ENCODE measurements at places on chromosomes 1 and 21. TPM values are rescaled to one million over a fixed set of nuclear protein-coding genes. Genes with fewer than 3 reads are reported as not detected.

RHD gene
- total RNA-seq: not detected

CR1 gene
- not detected for total RNA-seq

CACNA1S gene
- not detected for total RNA-seq

ARHGAP30 gene
- total RNA-seq: 0.58 TPM

CELA3B gene
- total RNA-seq: not detected

RNF19B gene
- 38.0 TPM for total RNA-seq

ST6GALNAC5 gene
- 2.1 TPM for total RNA-seq

KRTAP6-2 gene
- not detected for total RNA-seq

OLFML2B gene
- total RNA-seq: not detected

CLCA2 gene
- total RNA-seq: 87.8 TPM

IQGAP3 gene
- total RNA-seq: 36.4 TPM

GRCh38 chr1:212942679-212943392, 7.5 kb upstream of the VASH2 start:
- H3K4me1 ChIP-seq: no peaks in the 10 kb centered on the region
- no peaks in the 10 kb centered on the region for H3K36me3 ChIP-seq

GRCh38 chr1:48718705-48719104, 58.0 kb downstream of the BEND5 start:
- no peak overlapping the region for H3K27ac ChIP-seq
- peaks cover 13% of the 10 kb centered on the region for H3K27me3 ChIP-seq
- H3K4me1 ChIP-seq: no peaks in the 10 kb centered on the region
- no peak for DNase-seq
- no peak overlapping the region for H3K4me3 ChIP-seq

DNA sequence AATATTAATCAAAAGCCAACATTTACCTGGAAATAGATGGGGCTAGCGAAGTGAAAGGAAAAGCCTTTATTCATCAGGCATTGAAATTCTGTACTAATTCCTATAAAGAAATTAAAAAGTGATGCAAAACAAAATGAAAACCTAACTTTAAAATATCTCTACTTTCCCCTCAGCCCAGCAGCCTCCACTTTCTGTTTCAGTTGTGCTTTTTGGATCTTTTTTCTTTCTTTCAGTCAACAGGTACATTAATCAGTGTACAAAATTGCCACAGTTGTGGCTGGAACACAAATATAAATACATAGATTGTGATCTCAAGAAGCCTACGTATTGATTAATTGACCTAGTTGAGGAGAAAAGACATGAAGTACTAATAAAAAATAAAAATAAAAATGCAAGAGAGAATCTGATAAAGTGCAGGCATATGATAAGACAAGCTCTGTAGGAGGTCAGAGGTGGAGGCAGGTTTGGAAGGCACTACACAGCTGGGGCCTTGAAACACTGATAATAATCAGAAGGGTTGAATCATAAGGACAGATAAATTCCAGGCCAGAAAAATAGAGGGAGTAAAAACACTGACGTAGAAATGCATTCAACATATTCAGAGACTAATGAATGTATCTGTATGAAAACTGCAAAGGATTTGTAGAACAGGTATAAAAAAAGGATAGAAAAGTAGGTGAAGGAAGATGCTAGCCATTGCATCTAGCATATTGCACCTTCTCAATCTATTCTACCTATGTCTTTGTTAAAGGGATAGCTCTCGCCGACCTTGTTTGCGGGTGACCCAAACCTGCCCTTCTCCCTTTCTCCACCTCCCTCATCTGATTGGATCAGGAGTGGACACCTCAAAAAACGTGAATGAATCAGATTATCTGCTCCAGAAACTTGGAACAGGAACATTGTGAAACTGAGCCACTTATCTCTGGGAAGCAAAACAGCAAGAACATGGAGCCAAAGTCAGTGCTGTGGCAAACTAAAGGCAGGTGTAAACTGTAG, 607.8 kb upstream of the ADGRL2 start:
- H3K27ac ChIP-seq: no peak overlapping the region
- DNase-seq: no peak
- no peak overlapping the region for H3K4me3 ChIP-seq
- no peaks in the 10 kb centered on the region for H3K4me1 ChIP-seq

DNA sequence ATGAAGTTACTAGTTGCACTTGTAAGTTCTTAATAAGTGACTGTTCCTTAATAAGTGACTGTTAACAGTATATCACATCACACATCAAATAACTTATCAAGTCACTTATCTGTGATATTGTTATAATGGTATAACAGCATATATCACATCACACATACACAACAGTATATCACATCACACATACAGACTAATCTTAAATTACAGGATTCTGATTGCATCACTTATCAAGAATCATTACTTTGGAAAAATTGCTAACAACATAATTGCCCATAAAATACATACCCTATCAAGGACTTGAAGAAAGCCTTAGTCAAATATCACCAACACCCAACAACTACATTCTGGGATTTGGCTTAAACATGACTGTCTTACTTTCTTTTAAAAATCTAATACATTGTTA, 813.5 kb downstream of the LTN1 start:
- no peak for DNase-seq
- H3K36me3 ChIP-seq: no peaks in the 10 kb centered on the region
- no peak overlapping the region for H3K4me3 ChIP-seq

DNA sequence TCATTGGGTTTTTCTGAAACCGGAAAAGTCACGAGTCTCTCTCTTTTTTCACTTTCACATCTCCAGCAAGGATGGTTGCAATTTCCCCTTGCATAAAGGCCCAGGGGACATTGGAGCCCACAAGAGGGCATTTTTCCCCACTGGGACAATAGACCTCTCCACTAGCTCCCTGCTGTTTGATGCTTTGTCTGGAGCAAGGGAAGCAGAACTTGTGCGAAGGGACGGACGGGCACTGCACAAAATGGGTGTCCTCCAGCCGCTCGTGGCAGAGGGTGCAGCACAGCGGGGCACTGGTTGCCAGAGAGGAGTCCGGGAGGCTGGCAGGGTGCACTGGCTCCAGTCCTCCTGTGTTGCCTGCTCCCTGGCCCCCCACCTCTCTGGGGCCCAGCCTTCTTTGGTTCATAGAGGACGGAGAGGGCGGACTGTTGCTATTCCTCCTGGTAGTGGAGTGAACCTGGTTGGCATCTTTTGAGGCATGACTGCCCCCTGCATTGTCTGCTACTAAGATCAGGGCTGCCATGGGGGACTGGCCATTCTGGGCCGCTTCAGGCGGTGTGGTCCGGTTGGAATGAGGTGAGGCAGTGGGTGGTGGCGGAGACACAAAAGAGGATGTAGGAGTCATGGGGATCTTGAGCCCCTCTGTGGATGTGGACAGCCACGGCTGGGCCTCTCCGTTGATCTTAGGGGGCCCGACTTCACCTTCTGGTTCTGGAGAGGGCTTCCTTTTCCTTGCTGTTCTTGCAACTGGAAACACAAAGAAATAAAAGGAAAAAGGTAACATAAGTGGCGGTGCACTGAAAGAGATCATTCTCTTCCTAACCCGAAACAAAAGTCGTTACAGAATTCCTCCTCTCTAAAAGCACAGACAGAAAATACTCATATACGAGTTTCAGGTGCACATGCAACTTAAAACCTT, 2.6 kb downstream of the IRF2BP2 start:
- peak overlapping the region; percentile 96 for H3K27ac ChIP-seq
- peaks cover 56% of the 10 kb centered on the region for H3K4me1 ChIP-seq
- H3K36me3 ChIP-seq: peaks cover 70% of the 10 kb centered on the region
- H3K4me3 ChIP-seq: peak overlapping the region; percentile 88
- peak; percentile 83 for DNase-seq

- no peak overlapping the region for H3K4me3 ChIP-seq
- DNase-seq: peak; percentile 34
- H3K27me3 ChIP-seq: no peaks in the 10 kb centered on the region
These were observed 28.0 kb upstream of the SFPQ start for GRCh38 chr1:35220976-35221375.

DNA sequence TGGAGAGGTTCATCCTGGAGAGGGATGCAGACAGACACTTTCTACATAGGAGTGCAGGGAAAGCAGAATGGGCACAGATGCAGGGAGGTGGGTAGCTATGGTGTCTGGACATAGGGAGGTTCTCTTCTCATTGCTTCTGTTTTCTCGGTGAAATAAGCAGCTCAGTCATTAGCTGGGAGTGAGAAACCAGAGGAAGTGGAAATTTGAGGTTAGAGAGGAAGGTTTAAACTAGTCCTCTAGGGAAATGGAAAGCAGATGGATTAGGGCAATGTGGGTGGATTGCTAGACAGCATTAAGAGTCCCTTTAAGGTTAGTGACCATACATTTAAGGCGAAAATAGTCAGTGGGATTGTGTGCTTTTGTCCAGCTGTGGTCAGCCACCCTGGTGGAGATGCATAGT, 39.6 kb downstream of the MPZL1 start:
- DNase-seq: no peak
- H3K4me1 ChIP-seq: peaks cover 30% of the 10 kb centered on the region
- H3K4me3 ChIP-seq: no peak overlapping the region
- no peak overlapping the region for H3K27ac ChIP-seq
- H3K27me3 ChIP-seq: no peaks in the 10 kb centered on the region

GRCh38 chr1:211797994-211798393, 32.6 kb downstream of the LPGAT1 start:
- no peak overlapping the region for H3K27ac ChIP-seq
- DNase-seq: no peak
- no peaks in the 10 kb centered on the region for H3K27me3 ChIP-seq
- no peak overlapping the region for H3K4me3 ChIP-seq

DNA sequence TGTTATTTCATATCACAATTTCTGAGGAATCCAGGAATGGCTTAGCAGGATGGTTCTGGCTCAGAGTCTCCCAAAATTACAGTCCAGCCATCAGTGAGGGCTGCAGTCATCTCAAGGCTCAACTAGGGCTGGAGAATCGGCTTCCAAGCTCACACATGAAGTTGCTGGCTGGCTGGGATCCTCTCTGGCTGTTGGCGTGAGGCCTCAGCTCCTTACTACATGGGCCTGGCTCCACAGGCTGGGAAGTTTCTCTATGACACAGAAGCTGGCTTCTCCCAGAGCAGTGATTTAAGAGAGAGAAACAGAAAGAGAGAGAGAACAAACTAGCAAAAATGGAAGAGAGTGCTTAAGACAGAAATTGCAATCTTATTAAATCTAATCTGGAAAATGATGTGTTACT, 38.8 kb upstream of the RGS8 start:
- no peak for DNase-seq
- H3K27ac ChIP-seq: no peak overlapping the region
- no peak overlapping the region for H3K4me3 ChIP-seq
- H3K36me3 ChIP-seq: no peaks in the 10 kb centered on the region
- no peaks in the 10 kb centered on the region for H3K4me1 ChIP-seq

DNA sequence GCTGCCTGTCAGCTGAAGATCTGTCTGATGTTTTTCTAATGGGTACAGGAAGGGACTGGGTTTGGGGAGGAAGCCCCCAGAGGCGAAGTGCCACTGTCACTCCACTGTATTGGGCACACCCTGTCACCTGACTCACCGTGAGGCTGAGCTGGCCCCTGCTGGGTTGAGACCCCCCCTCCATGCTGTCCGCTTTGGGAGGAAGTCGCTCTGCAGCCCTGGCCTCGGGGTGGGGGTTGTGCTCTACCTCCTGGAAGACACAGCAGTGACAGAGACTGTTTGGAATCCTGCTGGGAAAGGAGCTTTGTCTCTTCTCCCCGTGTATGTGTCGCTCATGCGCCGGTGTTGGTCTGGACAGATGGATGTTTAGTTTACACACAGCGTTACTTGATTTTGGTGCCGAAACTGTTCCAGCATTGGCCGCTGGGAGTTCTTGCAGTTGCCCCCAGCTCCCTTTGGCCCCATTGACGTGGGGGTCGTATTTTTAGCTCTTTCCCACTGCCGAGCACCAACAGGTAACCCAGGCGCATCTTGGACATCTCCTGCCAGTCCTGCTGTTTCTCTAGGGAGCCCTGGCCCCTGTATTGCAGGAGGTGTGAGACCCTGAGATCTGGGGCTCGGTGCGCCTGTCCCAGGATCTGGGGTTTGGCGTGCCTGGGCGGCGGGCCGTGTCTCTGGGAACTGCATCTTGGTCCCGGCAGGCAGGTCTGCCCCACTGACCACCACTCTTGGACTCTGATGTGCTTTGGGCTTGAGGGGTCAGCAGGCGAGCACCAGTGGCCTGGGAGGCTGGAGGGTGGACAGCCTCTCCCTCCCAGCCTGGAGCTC, 30.3 kb downstream of the SLX9 start:
- no peaks in the 10 kb centered on the region for H3K4me1 ChIP-seq
- H3K27ac ChIP-seq: no peak overlapping the region
- no peaks in the 10 kb centered on the region for H3K36me3 ChIP-seq

DNA sequence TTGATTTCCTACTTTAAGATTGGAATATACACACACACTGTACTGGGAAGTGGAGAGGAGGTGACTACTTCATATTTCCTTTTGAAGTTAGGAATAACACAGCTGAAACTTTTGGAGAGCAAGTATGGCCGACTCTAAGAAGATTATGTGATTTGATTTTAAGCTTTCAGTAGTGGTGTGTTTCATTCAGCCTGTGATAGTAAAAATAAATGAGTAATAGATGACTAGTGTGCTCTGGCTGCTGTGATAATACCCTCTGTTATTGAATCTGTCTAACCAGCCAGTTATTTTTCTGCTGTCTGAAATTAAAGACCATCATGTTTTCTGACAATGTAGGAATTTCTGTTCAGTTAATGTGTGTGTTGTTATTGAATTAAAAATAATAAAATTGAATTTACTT, 48.3 kb downstream of the CTTNBP2NL start:
- H3K27ac ChIP-seq: peak overlapping the region; percentile 31
- peaks cover 21% of the 10 kb centered on the region for H3K36me3 ChIP-seq

GRCh38 chr1:36222481-36223380, 1.5 kb upstream of the THRAP3 start:
- peaks cover 22% of the 10 kb centered on the region for H3K36me3 ChIP-seq
- no peak for DNase-seq
- peak overlapping the region; percentile 92 for H3K4me3 ChIP-seq
- peaks cover 28% of the 10 kb centered on the region for H3K4me1 ChIP-seq

GRCh38 chr1:32918179-32918578, 17.0 kb upstream of the TMEM54 start:
- H3K27me3 ChIP-seq: no peaks in the 10 kb centered on the region
- H3K27ac ChIP-seq: no peak overlapping the region
- H3K4me3 ChIP-seq: no peak overlapping the region

- H3K36me3 ChIP-seq: peaks cover 2% of the 10 kb centered on the region
- peak overlapping the region; percentile 61 for H3K4me3 ChIP-seq
- no peaks in the 10 kb centered on the region for H3K27me3 ChIP-seq
- peaks cover 12% of the 10 kb centered on the region for H3K4me1 ChIP-seq
- DNase-seq: no peak
These were observed 618 bp downstream of the SH3BGR start for GRCh38 chr21:39452207-39452969.

DNA sequence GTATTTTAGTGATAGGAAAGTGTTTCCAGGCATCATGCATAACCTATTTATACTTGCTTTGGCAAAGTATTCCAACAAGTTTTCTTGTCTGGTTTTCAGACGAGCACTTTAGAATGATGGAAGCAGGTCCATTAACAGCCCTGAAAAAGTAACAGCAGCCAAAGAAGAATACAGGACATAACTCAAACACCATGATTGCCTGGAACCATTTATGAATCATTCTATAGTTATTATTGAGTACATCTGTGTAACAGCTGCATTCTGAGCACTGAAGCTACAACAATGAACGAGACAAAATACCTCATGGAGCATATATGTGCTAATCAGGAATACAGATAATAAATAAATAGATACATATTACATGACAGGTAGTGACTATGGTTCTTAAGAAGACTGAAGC, 12.6 kb downstream of the IL10RB start:
- no peak overlapping the region for H3K4me3 ChIP-seq
- no peak for DNase-seq
- peaks cover 26% of the 10 kb centered on the region for H3K36me3 ChIP-seq
- H3K27ac ChIP-seq: no peak overlapping the region
- H3K27me3 ChIP-seq: no peaks in the 10 kb centered on the region

Data from MCF 10A (cell line).